Osteoblast (primary cell): ENCODE measurements at places on chromosomes 16 and 17. TPM values are rescaled to one million over a fixed set of nuclear protein-coding genes. Genes with fewer than 3 reads are reported as not detected.

DNA sequence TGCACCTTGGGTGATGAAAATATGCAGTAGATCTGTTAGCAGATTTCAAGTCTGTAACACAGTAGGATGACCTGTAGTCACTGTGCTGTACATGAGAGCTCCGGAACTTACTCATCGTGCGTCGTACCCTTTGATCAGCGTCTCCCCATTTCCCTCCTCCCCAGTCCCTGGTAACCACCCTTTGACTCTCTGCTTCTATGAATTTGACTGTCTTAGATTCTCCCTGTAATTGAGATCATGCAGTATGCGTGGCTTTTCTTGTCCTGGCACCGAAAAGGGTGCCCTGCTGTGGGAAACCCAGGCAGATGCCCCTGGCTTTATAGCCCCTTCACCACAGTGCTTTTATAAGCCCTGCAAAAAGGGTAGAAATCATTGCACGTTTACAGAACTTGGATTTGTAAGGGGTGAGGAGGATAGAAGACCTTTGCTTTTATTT is 20.5 kb downstream of the CLEC16A start:
- DNase-seq = no peak

Gene CDH13
- 102 and 104 TPM in 2 replicates for total RNA-seq

Gene SECTM1
- 5.8 and 11.5 TPM in 2 replicates for total RNA-seq

- peak; percentile 92 for DNase-seq
Observed at GRCh38 chr17:64679710-64680216, 17.7 kb upstream of the SMURF2 start.

DNA sequence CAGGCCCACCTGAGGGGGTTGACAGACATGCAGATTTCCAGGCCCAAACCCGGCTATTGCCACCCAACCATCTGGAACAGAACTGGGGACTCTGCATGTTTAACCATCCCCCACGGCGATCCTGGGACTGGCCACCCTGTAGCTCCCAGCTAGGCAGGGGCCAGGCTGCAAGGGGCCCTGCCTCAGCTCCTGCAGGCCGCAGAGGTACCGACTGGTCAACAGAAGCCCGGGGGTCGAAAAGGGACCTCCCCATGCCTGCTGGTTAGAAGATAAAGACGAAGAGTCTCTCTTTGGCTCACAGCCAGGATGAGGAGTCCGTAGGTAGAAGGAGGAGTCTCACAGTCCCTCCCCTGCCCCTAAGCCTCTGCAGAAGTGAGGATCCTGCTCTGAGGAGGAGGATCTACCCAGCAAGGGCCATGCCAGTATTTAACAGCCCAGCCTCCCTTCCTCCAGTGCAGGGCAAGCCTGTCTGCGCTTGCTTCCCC is 223.4 kb upstream of the TNRC6C start:
- no peak for DNase-seq

- DNase-seq = peak; percentile 89
Observed at GRCh38 chr17:50279181-50279526, 4.9 kb downstream of the TMEM92 start.

- no peak for DNase-seq
Observed at GRCh38 chr16:84332975-84333684, 35.2 kb upstream of the ATP2C2 start.

GRCh38 chr16:47469227-47469626 is 8.1 kb downstream of the PHKB start:
- no peak for DNase-seq

- DNase-seq = no peak
Observed at GRCh38 chr17:59719526-59719925, 12.1 kb downstream of the VMP1 start.

Gene ATXN1L
- total RNA-seq = 13.6 and 15.9 TPM in 2 replicates

Gene KRTAP9-8
- not detected in 2 replicates for total RNA-seq

Gene HSBP1
- 18.8 and 25.0 TPM in 2 replicates for total RNA-seq
